Coronary artery (tissue), 2 donors: ENCODE measurements at places on chromosomes 4 and X.

GRCh38 chr4:66178906-66179305 is 508.6 kb upstream of the EPHA5 start:
- DNase-seq: no peak

DNA sequence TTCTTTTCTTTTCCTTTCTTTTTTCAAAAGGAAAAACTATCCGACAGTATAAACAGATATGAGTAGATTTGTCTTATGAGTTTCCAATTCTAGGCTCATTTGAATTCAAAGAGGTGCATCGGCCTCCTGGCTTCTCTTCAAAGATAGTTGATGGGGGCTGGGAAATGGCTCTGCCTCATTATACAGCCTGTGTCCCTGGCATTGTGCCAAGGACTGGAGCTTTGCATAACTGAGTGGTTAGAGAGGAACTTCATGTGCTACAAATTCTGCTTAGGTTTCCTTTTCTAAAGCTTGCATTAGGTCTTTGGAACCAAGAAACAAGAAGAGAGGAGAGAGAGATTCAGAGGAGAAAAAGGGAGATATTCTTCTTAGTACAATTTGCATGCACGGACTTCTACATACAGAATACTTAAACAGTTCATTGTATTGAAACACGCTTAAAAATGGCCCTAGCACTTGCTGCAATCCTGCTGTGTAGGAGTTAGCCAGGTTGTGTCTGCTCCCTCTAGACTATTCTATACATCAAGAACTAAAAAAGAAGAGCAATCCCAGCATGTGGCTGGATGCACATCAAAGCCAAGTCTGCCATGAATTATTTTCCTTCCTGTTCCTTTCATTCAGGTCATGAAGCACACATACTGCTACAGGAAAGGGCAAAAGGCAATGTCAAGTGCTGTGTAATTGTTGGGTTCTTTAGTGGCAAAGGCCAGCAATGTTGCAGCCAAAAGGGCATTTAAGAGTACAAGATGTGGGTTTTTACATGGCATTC is 70.9 kb downstream of the INTS12 start:
- no peak for DNase-seq

- no peak for DNase-seq
Observed at GRCh38 chr4:154626793-154627484, 14.5 kb upstream of the FGG start.

GRCh38 chr4:183789657-183790056 is 115.5 kb upstream of the STOX2 start:
- no peak for DNase-seq

DNA sequence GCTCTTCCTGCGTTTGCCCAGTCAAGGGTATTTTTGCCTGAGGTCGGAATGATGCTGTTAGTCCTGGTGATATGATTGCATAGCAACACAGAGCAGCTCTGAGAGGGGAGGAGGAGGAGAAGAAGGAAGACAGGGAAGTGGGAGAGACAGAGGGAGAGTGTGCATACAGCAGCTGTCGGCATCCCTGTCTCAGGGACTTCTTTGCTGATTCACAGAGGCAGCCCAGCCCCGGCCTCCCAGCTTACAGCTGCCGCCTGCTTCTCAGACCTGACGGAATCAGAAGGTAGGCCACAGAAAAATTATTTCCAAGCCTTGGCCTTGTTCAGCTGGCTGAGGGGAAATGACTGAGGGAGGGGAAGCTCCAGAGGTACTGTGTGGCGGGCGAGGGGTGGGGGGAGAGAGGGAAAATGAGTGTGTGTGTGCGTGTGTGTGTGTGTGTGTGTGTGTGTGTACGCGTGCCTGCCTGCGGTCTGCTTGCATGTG is 319 bp downstream of the DRP2 start:
- DNase-seq: no peak

- DNase-seq: no peak
Observed at GRCh38 chrX:68681443-68681941, 34.0 kb downstream of the STARD8 start.

DNA sequence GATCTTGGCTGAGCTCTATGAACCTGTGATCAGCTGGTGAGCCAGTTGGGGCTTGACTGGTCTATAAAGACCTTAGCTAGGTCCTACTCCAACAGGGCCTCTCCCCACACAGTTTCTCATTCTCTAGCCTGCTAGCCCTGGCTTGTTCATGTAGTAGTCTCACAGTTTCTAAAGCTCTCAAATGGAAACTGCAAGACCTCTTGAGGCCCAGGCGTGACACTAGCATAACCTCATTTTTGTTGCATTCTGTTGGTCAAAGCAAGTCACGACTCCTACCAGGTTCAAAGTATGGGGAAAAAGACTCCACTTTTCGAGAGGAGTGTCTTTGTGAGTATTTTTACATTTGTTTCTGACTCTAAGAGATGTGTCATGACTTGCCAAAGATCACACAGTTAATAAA is 50.9 kb downstream of the CEP44 start:
- DNase-seq: no peak

DNA sequence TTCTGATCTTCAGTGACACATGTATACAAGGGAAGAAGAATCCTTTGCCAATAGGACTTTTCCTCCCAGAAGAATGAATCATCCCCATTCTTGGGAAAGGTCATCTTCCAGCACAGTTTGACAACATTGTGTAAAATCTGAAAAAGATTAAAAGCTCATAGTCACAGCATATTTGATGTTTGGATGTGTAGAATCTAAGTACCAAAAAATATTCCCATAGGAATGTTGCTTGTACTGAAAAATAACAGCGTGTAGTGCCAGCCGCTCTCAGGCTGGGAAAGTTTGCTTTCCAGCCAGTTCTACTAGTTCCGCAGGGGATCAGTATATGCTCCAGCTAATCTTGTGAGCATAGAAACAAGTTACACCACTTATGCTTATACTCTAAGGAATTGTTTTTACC is 74.7 kb upstream of the IL13RA1 start:
- DNase-seq: no peak

GRCh38 chr4:122930862-122931261 is 8.5 kb upstream of the NUDT6 start:
- DNase-seq: no peak
